ENCODE measurements at places on chromosomes 1 and 21.

GRCh38 chr21:31927689-31928353 is 55.0 kb downstream of the HUNK start:
- no peak for DNase-seq

GRCh38 chr21:21232320-21232719 is 234.1 kb downstream of the NCAM2 start:
- no peak for DNase-seq

- no peak for DNase-seq
Observed at GRCh38 chr1:22038036-22038435, 14.5 kb upstream of the CDC42 start.

DNA sequence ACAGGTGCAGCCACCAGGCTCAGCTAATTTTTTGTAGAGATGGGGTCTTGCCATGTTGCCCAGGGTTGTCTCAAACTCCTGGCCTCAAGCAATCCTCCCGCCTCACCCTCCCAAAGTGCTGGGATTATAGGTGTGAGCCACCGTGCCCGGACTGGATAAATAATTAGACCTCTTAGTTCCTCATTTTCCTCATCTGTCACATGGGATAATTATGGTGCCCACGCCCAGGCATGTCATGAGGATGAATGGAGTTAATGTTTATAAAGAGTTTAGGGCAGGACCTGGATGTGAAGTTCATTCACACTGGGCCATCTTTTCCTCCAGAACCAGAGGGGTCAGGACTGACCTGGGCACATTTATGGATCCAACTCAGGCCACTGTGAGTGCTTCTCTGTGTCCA is 23.7 kb downstream of the PADI3 start:
- no peak for DNase-seq

DNA sequence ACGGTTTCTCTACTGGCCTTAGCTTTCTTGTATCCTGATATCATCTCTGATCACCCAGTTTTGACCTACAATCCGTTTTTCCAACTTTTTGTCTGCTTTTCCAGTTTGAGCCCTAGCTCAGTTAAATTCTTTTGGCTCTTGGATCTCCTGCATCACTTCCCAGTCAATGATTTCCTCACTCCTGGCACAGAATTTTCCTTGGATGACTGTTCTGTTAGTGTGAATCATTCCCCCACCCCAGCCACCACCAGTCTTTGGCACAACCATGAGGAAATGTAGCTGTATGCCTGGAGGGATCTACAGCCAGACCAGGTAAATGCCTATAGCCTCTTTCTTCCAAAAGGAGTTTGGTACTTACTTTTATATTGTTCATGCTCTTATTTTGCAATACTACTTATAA is 187.2 kb upstream of the PTGFR start:
- DNase-seq: peak; percentile 37

DNA sequence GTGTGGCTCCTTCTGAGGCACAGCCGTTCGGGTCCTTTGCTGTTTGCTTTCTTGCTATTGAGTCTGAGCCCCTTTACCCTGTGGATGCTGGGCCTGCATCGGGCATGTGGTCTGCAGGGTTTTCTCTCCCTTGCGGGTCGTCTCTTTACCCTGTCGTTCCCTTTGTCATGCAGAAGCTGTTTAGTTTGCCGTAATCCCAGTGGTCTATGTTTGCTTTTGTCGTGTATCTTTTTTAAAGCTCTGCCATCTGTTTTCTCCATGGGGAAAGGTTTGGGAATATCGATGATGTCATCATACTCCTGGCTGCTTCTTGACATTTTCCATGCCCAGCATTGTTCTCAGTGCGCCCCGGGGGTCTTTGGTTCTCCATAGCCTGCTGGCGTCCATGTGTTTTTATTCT is 68.2 kb downstream of the AGPAT3 start:
- DNase-seq: no peak

DNA sequence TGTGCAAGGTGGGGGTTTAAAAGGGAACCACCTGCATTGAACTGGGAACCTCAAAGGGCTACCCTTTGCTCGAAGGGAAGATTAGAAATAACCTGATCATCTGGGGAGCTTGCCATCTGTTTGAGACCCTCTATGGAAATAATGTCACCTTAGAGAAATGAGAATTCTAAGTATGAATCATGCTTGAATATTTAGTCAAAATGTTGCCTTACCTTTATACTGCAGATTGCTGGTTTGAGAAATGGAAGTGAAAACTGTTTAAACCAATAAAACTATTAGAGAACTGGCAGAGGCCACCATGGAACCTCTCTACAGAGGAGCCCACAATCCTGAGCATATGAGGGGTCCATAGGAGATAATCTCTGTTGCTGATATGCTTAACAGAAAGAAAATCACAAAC is 131.2 kb upstream of the FAM78B start:
- DNase-seq: no peak

DNA sequence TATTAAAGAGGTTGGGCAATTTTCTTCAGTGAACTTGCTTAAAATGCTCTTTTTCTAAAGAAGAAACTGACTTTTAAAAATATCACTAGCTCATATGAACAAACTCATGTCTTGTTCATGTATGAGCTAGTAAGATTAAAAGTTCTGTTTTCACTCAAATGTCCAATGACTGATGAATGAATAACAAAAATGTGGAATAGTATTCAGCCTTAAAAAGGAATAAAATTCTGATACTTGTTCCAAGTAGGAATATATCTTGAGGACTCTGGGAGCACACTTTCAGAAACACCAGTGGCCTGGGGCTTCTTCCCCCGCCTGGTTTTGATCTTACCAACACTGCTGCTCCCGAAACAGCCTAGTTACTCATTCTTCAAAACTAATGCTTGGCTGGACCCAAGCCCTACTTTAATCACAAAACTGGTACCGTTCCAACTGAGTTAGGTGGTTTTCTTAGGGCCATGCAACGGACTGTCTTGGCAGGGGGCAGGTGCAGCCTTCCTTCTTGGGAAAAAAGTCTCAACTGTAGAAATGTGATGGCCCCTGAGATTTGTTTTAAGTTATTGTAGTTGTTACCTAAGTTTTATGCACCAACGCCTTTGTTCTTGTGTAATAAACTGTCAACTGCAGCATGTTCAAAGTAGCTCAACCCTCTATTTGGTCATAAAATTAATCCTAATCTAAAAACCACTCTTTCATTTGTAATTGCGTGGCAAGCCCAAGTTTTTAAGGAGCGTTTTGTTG is 116.0 kb downstream of the ETS2 start:
- no peak for DNase-seq

GRCh38 chr1:54465351-54465811 is 59.2 kb upstream of the SSBP3 start:
- DNase-seq: no peak

GRCh38 chr1:208682664-208683013 is 438.5 kb upstream of the PLXNA2 start:
- DNase-seq: no peak

- DNase-seq: no peak
Observed at GRCh38 chr1:4689941-4690635, 35.7 kb downstream of the AJAP1 start.

DNA sequence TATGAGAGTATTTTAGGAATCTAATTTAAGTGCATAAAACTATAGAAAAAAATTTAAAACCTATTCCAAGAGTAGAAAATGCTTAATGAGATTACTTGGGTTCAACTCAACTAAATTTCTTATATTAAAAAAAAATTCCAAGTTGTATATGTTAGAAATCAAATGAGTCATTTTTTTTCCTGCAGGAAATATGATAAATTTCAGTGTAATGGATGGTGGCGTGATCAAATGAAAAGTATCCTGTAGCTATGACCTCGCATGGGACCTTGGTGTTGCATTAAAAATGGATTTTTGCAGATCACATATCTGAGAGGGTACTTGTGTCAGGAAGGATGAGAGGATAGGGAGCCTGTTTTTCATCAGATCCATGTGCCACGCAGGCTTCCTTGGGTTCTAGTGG is 17.9 kb downstream of the ATP5PO start:
- DNase-seq: no peak

- DNase-seq: no peak
Observed at GRCh38 chr1:41274752-41275545, 32.8 kb upstream of the SCMH1 start.

DNA sequence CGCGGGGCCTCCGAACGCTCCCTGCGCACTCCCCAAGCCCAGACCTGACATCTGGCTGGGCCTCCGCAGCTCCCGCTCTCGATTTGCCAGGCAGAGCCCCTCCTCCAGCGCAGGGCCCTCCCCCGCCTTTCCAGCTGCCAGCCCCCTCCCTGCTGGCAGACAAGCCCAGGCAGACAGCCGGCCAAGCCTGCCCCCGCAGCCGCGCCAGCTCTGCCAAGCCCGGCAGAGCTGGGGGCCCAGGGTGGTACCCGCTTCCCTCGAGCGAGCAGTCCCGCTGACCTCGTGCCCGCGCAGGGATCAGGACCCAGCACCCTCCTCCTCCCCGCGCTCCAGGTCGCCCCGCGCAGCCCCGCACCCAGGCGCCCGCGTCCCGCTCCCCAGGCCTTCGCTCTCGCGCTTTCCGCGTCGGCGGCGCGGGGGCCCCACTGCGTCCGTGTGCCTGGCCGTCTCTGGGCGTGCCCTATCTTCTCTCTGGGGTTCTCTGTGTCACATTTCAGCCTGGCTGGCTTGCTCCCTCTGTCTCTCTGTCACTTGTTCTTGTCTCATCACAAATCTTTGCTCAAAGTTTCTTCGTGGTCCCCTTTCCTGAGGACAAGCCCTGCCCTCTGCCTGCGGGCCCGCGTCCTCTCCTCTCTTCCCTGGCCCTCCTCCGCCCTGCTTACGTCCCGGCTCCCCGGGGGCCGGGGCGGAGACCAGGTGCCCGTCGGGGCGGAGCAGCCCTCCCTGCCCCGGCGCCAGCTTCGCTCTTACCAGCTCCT is 580 bp downstream of the INKA2 start:
- DNase-seq: peak; percentile 90

DNA sequence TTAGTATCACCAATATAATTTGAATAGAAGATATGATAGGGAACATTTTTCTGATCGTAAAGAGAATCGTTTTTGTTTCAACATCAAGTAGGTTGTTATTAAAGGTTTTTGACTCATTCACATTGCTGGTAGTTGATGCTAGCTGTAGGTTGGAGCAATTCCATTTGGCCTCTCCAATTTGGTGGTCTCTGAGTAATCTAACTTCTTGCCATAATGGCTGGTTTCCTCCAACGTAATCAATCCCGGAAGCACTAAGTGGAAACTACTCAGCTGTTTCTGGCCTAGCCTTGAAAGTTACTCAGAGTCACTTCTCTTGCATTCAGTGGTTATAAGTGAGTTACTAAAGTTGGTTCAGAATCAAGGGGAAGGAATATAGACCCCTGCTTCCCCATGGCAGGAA is 26.0 kb downstream of the RCOR3 start:
- DNase-seq: no peak

GRCh38 chr1:40838045-40838979 is 23.9 kb downstream of the CITED4 start:
- DNase-seq: peak; percentile 28

- no peak for DNase-seq
Observed at GRCh38 chr1:232248276-232248820, 381.6 kb downstream of the SIPA1L2 start.

- DNase-seq: no peak
Observed at GRCh38 chr1:204988196-204988595, 54.8 kb upstream of the CNTN2 start.

- DNase-seq: no peak
Observed at GRCh38 chr1:7795406-7795805, 11.3 kb downstream of the PER3 start.

GRCh38 chr1:182783068-182783467 is 6.5 kb upstream of the NPL start:
- DNase-seq: no peak

GRCh38 chr1:157702308-157702825 is 1.8 kb upstream of the FCRL3 start:
- DNase-seq: no peak

GRCh38 chr1:241639623-241640148 is 483 bp downstream of the CHML start:
- DNase-seq: no peak

DNA sequence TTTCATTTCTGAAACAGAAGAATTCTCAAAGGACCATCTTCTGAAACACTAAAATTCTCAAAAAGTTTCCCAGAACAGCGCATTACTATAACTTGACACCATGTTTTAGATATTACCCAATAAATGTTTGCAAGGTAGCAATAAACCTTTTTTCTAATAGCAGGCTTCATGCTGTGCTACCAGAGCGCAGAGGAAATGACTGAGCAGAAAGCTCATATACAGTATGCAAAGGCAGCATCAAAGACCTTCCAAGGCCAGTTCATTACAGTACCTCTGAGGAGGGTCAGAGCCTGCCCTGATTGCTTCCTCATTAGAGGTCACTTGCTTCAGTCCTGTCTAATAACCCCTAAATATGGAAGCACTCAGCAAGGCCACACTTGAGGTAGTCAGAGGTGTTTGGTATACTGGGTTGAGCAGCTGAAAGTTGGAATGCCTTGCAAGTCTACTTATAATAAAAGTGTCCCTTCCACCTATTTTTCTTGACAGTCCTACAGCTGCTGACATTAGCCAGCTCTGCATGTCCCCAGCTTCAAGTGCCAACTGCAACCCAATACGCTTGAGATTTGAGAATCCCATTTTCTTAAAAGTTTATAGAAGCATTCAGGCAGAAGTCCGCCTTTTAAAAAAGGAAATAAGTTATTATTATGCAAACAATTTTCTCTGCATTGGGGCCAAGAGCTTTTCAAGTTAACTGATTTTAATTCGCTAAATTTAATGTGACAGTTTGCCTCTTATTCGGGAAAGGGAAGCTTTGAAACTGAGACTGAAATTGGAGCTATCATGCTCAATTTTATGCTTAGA is 207.2 kb downstream of the ZC3H11B start:
- no peak for DNase-seq

Measured in left ventricle myocardium superior (tissue), 1 donor.